Omental fat pad (tissue), 4 donors: ENCODE measurements at places on chromosomes 5 and 9.
A peak's percentile ranks its signal among the peaks of the same experiment; 100 is the strongest.

GRCh38 chr5:144328980-144329379, 158.3 kb downstream of the KCTD16 start:
- DNase-seq, result no peak

DNA sequence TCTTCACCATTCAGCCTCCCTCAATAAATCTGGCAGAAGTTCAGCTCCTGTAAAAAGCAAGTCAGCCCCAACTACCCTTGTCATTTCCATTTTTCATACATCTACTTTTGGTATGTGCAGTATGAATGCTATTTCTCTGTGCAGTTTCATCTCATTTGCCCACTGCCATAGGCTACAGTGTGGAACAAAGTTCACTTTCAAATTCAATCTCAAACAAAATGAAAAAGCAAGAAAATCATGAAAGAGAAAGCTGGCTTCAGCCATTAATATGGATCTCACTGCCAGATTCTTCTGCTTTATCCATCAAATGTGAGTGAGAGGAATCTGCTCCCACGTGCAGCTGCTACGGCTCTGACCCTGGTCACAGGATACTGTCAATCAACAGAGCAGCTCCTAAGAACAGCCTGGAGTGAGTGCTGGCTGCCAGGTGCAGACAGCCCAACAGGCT, 494.2 kb downstream of the ZNF608 start:
- DNase-seq, result no peak

GRCh38 chr9:117546894-117547678, 132.2 kb upstream of the ASTN2 start:
- DNase-seq, result no peak

GRCh38 chr5:139985733-139986132, 57.4 kb downstream of the NRG2 start:
- no peak for DNase-seq

DNA sequence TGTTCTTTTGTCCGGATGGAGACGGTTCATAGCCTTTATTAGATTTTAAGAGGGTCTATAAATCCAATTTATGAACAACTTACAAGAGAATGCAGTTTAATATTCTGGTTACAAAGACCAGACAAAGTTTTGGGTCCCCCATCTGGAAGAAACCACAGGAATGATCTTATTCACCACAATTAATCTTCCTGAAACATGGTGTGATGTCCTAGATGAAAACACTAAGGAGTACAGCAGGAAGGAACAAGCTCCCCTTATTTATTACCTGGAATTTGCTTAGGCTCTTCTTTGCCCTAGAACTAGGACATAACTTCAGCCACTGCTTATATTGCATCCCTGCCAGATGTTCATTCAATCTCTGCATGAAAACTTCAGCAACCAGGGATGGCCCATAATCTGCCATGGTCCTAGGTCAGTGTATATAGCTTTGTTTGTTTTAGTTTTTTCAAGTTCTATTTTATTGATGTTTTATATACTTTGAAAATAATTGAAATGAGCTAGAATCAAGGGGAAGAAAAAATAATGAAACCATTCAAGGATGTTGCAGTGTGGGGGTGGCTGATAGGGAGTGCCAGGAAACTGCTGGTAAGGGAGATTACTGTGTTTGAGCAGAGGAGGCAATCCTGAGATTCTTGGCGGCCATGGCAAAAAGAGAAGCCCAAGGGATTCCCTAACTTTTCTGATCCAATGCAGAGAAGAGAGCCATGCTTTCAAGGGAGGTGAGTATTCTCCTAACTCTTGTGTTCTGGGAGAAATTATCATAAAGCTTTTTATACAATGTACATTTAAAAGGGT, 16.8 kb downstream of the TXNDC8 start:
- no peak for DNase-seq

- DNase-seq, result no peak
These were observed 61.2 kb upstream of the TAF11L2 start for GRCh38 chr5:17436761-17437221.

- peak; percentile 96 for DNase-seq
These were observed at the start of gene RFESD for GRCh38 chr5:95646569-95647431. Gene RFESD (plus strand): TSS chr5:95646777. CDS start chr5:95652272, 5,495 bp downstream.

GRCh38 chr9:93346231-93347112, 105.0 kb upstream of the FAM120A start:
- DNase-seq, result no peak

GRCh38 chr9:87675906-87676515, 49.9 kb upstream of the CTSL start:
- no peak for DNase-seq

DNA sequence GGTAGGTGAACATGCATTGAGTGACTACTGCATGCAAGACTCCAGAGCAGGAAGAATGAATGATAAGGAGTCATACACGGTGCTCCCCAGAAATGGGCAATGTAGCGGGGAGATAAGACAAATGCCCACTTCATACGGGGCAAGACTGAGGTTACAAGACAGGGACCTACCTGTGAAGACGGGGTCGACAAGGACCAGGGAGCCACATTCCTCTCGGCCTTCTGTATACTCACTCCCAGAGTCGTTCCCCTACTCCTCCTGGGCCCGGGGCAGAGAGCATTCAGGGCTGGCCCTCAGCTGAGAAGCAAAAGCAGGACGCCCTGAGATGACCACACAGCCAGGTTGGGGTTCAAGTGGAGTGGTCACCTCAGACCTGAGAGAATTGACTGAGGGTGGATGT, 26.7 kb downstream of the PITX1 start:
- no peak for DNase-seq

- DNase-seq, result no peak
These were observed 27.3 kb downstream of the NR6A1 start for GRCh38 chr9:124743686-124744348.

- DNase-seq, result no peak
These were observed 77.4 kb upstream of the PIP5K1B start for GRCh38 chr9:68627594-68627993.

DNA sequence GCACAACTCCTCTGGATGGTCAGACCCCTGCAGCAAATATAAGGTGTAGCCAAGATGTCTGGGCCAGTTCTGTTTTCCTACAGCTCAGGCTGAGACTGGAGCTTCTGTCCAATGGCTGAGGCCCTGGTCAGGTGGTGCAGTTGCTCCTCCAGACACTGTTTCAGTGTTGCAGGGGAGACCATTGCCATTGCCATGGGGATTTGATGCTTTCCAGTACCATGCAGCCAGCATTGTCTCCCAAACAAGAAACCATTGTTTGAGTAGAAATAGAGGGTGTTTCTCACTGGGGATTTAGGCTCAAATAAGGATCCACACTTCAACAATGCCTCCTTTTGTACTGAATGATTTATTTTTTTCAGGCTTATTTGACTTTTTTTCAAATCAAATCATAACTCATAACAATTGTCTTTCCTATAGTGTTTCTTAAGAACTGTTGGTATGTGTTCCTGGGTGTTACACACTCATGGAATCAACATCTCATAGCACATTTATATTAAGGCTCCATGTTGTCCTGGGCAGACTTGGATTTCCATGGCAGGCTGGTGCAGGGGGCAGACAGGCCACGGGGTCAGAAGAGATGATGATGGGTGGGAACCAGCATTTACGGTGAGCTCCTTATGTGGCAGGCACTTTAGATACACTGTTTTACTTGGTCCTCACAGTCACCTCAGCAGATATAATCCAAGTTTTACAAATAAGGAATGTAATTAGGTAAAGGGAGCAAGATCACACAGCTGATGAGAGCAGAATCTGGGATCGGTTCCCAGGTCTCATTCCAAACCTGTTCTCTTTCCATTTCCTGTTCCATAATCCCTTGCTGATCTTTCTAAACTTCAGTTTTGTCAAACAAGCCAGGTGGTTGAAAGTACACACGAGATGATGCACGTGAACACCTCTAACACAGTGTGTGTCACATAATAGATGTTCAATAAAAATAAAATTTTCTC, 95.9 kb upstream of the GNAQ start:
- DNase-seq, result no peak

GRCh38 chr9:93812410-93812668, 142.8 kb downstream of the BARX1 start:
- DNase-seq, result no peak

DNA sequence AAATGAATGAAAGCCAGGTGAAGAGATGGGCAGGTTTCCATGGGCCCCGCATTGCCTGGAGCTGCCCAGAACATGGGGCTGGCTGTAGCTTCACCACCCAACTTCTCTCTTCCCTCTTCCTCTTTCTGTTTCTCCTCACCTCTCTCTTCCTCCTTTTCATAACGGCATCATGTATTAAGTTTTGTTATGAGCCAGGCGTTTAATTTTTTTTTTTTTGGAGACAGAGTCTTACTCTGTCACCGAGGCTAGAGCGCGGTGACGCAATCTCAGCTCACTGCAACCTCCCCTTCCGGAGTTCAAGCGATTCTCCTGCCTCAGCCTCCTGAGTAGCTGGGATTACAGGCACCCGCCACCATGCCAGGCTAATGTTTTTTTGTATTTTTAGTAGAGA, 13.0 kb upstream of the SPINK4 start:
- DNase-seq, result no peak

DNA sequence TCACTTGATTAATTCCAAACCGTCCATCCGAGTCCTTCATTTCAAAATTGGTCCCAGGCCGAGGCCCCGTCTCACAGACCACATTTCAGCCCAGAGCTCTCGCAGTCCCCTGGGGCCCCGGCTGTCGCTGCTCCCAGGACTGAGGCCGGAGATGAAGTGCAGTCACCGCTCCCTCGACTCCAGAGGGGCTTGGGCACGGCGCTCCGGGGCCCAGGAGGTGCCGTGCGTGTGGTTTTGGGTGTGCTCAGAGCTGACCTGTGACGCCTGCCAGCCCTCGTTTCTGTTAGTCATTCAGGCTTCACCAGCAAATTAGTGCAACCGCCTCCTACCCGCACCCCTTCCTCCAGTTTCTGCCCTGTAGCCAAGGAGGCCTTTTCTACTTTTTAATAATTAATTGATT, 48.7 kb upstream of the PHYKPL start:
- DNase-seq, result no peak

GRCh38 chr5:170429014-170429413, 39.8 kb upstream of the KCNMB1 start:
- no peak for DNase-seq

GRCh38 chr5:119074419-119074818, 3.5 kb downstream of the DMXL1 start:
- no peak for DNase-seq

- no peak for DNase-seq
These were observed 5.5 kb downstream of the DNAJB5 start for GRCh38 chr9:34994900-34995669.

DNA sequence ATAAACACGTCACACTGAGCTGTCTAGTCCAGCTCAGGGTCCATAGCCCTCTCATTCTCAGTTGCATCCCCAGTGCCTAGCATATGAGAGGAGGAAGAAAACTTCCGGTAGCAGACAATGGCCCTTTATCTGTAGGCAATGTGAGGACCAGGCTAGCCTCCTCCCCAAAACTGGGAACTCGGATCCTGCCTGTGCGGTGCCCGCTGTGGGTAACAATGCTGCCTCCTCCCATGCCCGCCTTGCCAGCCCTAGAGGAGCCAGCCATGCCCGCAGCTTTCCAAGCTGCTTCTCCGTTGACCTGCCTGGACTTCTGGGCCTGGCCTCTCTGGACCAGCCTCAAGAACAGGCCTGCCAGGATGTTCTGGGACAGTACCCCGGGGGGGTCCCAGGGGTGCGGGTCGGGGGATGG, 74.6 kb upstream of the ORM1 start:
- no peak for DNase-seq

- DNase-seq, result no peak
These were observed 6.9 kb upstream of the BOD1 start for GRCh38 chr5:173623296-173623771.

DNA sequence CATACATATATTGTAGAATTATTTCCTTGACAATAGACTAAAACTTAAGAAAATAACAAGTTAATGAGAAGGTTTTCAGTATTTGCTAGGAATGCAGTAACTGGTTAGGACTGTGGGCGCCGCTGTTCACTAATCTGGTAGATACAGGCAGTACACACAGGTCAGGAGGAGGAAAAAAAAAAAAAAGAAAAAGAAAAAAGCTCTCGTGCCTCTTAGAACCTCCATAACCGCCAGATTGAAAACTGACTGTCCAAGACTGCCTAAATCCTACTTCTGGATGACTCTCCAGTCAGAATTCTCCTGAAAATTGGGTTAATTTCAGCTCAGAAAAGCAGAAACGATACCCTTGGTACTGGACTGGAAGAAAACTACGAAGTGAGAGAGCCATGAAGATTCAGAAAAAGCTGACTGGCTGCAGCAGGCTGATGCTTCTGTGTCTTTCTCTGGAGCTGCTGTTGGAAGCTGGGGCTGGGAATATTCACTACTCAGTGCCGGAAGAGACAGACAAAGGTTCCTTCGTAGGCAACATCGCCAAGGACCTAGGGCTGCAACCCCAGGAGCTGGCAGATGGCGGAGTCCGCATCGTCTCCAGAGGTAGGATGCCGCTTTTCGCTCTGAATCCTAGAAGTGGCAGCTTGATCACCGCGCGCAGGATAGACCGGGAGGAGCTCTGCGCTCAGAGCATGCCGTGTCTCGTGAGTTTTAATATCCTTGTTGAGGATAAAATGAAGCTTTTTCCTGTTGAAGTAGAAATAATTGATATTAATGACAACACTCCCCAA, at the start of gene PCDHGA1:
TSS of gene PCDHGA1 (plus strand) at position 216 of the 782 bp plus-strand sequence.
- no peak for DNase-seq

DNA sequence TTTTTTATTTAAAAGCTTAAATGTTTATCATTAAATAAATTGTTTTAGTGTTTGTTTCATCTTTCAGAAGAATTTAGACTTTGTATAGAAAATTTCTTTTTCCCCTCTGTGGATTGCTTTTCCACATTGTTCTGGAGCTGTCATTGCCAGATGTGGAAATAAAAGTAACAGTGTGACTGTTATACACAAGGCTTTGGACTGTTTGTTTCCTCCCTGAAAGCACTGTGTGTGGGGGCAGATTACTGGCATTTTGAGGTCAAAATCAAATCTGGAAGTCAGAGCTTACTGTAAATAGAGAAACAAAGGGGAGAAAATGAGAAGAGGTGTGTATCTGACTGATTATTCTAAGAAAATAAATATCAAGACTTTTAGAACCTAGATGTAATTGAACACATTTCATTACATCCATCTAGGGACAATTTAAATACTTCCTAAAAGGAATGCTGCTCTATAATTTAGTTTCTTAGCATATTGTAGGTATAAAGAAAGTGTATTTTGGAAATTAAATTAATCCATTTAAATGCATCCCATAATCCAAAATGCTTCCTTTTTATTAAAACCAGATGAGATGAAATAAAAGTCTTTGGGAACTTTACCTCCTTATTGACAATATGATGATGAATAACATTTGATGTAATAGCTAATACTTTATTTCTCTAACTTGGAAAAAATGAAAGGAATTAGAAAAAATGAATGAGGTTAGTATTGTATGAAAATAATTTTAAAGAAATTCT, 51.9 kb downstream of the ERCC6L2 start:
- DNase-seq, result no peak

DNA sequence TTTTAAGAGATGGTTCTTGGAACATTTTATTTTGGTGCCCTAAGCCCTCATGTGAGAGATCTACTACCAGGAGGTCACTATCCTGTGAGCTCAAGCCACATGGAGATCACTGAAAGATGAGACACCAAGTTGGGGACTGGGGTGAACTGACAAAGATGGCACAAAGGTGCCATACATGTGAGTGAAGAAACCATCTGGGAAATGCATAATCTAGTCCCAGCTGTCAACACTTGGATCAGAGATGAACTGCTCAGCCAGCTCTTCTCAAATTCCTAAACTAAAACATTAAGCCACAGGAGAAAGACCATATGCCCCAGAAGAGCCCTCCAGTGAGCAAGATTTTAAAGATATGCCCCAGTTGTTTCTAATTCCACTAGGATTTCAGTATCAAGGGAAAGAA, 22.2 kb upstream of the MYOT start:
- no peak for DNase-seq

- DNase-seq, result no peak
These were observed 118.2 kb upstream of the TBC1D2 start for GRCh38 chr9:98373609-98374008.
